ENCODE measurements at places on chromosomes 16 and 17. TPM values are rescaled to one million over a fixed set of nuclear protein-coding genes. Genes with fewer than 3 reads are reported as not detected.

IL21R gene
- polyA plus RNA-seq = 50.7 TPM

BRD7 gene
- polyA plus RNA-seq = 23.3 TPM

C1QTNF1 gene
- not detected for polyA plus RNA-seq

SNX20 gene
- polyA plus RNA-seq = 137 TPM

GCGR gene
- not detected for polyA plus RNA-seq

TBC1D28 gene
- polyA plus RNA-seq = not detected

ENGASE gene
- polyA plus RNA-seq = 1.1 TPM

BRIP1 gene
- polyA plus RNA-seq = 2.4 TPM

NRN1L gene
- 0.65 TPM for polyA plus RNA-seq

TBX6 gene
- not detected for polyA plus RNA-seq

CLEC18C gene
- not detected for polyA plus RNA-seq

PYY gene
- polyA plus RNA-seq = not detected

ARHGAP23 gene
- 0.22 TPM for polyA plus RNA-seq

FOXC2 gene
- polyA plus RNA-seq = not detected

Data from CD4-positive, CD25-positive, alpha-beta regulatory T cell (primary cell).